ENCODE measurements at places on chromosomes 16 and 17. TPM values are rescaled to one million over a fixed set of nuclear protein-coding genes. Genes with fewer than 3 reads are reported as not detected.
A peak's percentile ranks its signal among the peaks of the same experiment; 100 is the strongest.

The PITPNC1 gene
- 4.6 TPM for total RNA-seq

The KCNH4 gene
- 0.17 TPM for total RNA-seq

The FNDC8 gene
- total RNA-seq = not detected

DNA sequence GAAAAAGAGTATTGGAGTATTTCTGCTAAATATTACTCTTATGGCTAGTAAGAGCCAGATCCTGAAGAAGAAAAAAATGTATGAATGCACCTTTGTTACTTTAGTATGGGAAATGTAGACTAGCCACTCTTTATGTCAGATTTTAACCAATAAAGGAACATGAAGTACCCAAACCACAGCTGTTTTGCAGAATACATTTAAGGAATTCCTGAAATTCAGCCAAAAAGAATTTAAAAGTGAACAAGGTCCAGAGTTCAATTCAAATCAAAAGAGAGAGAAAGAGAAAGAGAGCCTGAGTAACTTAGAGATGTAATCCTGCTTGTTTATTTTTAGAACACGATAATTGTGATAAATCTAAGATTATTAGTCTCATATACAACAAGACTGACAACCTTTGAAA, 1.2 kb downstream of the KCNJ16 start:
- no peak for DNase-seq
- H3K27ac ChIP-seq = peak overlapping the region; percentile 51
- H3K27me3 ChIP-seq = no peaks in the 10 kb centered on the region
- H3K4me3 ChIP-seq = no peak overlapping the region

GRCh38 chr16:77692612-77693011, 29.7 kb upstream of the NUDT7 start:
- DNase-seq = no peak
- H3K27ac ChIP-seq = no peak overlapping the region
- no peak overlapping the region for H3K4me3 ChIP-seq
- no peaks in the 10 kb centered on the region for H3K27me3 ChIP-seq
- H3K4me1 ChIP-seq = no peaks in the 10 kb centered on the region
- H3K36me3 ChIP-seq = no peaks in the 10 kb centered on the region

DNA sequence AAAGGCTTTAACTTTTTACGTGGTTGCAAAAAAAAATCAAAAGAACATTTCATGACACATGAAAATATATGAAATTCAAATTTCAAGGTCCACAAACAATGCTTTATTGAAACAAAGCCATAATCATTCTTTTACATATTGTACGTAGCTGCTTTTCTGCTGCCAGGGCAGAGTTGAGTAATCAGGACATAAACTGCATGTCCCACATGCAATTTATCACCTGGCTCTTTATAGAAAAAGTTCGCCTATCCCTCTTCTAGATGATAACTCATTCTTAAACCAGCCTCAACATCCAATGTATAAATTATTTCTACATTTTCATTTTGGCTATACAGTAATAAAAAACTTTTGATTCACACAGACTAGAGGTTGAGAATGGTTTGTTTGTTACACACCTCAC, 154.9 kb downstream of the AXIN2 start:
- no peak for DNase-seq
- no peak overlapping the region for H3K4me3 ChIP-seq
- H3K27ac ChIP-seq = no peak overlapping the region
- no peaks in the 10 kb centered on the region for H3K36me3 ChIP-seq
- H3K27me3 ChIP-seq = no peaks in the 10 kb centered on the region

DNA sequence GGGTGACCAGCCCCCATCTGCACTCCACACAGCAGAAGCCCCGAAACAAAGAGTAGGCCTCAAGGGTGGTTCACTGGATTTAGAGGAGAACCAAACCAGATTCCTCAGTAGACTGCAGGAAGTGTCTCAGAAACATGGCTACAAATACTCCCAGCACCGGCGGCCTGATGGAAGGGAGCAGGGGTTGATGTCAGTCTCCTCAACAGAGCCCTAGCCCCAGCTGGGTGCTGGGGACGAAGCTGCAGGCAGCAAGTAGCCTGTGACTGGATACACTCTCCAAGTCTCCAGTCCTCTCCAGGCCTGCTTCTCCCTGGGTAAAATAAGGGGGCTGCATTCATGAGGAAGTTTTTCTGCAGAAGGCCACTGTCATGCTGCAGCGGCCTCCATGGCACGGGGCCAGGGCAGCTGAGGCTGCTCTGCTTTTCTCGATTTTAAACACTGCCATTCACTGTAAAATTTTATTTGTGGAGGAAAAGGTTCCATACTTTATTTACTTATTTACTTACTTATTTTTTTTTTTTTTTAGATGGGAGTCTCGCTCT, 36.7 kb upstream of the SREBF1 start:
- no peaks in the 10 kb centered on the region for H3K36me3 ChIP-seq
- no peaks in the 10 kb centered on the region for H3K27me3 ChIP-seq
- H3K4me1 ChIP-seq = peaks cover 29% of the 10 kb centered on the region
- no peak for DNase-seq
- no peak overlapping the region for H3K4me3 ChIP-seq

DNA sequence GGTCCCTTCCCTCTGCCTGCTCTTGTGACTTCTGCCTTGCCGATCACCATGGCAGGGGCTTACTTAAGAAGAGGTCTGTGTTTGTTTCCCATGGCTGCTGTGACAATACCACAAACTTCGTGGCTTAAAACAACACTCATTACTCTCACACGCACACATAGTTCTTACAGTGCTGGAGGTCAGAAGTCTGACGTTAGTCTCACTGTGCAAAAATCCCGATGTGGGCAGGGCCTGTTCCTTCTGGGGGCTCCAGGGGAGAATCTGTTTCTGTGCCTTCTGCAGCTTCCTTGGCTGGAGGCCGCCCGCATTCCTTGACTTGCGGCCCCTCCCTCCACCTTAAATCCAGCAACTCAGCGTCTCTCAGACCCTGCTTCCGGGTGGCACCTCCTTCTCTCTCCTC, 249.2 kb upstream of the GSE1 start:
- H3K4me3 ChIP-seq = no peak overlapping the region
- H3K27me3 ChIP-seq = no peaks in the 10 kb centered on the region
- H3K36me3 ChIP-seq = no peaks in the 10 kb centered on the region
- H3K4me1 ChIP-seq = peaks cover 70% of the 10 kb centered on the region
- DNase-seq = no peak
- H3K27ac ChIP-seq = peak overlapping the region; percentile 76

- H3K4me3 ChIP-seq = peak overlapping the region; percentile 83
- no peaks in the 10 kb centered on the region for H3K36me3 ChIP-seq
- H3K27me3 ChIP-seq = peaks cover 16% of the 10 kb centered on the region
- H3K4me1 ChIP-seq = peaks cover 29% of the 10 kb centered on the region
- peak; percentile 69 for DNase-seq
These were observed 2.1 kb downstream of the SOX9 start for GRCh38 chr17:72122765-72123529.

DNA sequence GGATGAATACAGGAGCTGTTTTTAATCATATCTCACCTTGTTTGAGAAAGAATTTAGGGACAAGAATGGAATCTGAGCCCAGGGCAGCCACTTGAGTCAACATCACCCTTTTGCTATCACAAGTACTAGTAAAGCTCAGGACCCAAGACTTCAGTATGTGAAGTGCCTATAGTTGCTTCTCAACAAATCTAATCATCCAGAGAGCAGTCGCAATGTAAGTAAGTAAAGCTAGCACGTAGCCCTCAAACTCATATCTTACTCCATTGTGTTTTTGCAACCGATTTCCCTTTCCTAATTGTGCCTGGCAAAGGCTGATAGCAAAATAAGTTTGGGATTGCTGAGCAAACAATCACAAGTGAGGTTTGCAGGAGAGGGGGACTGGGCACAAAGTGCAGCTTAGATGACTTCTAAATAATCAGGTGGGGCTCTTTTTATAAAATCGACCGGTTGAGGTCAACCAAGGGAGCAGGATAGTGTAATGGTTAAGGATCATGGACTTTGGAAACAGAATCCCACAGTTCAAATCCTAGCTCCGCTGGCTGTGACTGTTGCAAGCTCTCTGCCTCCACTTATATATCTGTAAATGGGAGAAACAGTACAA, 13.0 kb downstream of the TOB1 start:
- no peak overlapping the region for H3K4me3 ChIP-seq
- DNase-seq = no peak
- H3K27ac ChIP-seq = peak overlapping the region; percentile 65

GRCh38 chr17:1047879-1048470, 51.0 kb downstream of the TIMM22 start:
- H3K4me1 ChIP-seq = peaks cover 22% of the 10 kb centered on the region
- H3K27me3 ChIP-seq = no peaks in the 10 kb centered on the region
- H3K36me3 ChIP-seq = no peaks in the 10 kb centered on the region
- H3K27ac ChIP-seq = peak overlapping the region; percentile 79
- DNase-seq = no peak
- no peak overlapping the region for H3K4me3 ChIP-seq

- no peaks in the 10 kb centered on the region for H3K27me3 ChIP-seq
- DNase-seq = peak; percentile 82
- peaks cover 7% of the 10 kb centered on the region for H3K4me1 ChIP-seq
- no peak overlapping the region for H3K4me3 ChIP-seq
These were observed 7.0 kb upstream of the C1QTNF8 start for GRCh38 chr16:1102921-1103635.

GRCh38 chr16:89393738-89394406, 96.5 kb downstream of the ANKRD11 start:
- no peaks in the 10 kb centered on the region for H3K36me3 ChIP-seq
- no peak for DNase-seq
- H3K4me1 ChIP-seq = peaks cover 26% of the 10 kb centered on the region

GRCh38 chr16:47037396-47037745, 63.9 kb upstream of the DNAJA2 start:
- H3K27me3 ChIP-seq = no peaks in the 10 kb centered on the region
- H3K27ac ChIP-seq = no peak overlapping the region
- peak overlapping the region; percentile 76 for H3K4me3 ChIP-seq
- H3K4me1 ChIP-seq = no peaks in the 10 kb centered on the region
